ENCODE measurements at places on chromosomes 11 and 22. TPM values are rescaled to one million over a fixed set of nuclear protein-coding genes. Genes with fewer than 3 reads are reported as not detected.

The PHRF1 gene
- 17.7 TPM for total RNA-seq

The JAM3 gene
- 36.2 TPM for total RNA-seq

The SAA4 gene
- not detected for total RNA-seq

The NLRP6 gene
- not detected for total RNA-seq

The RBM4 gene
- total RNA-seq, result 57.1 TPM

The ADAMTS15 gene
- total RNA-seq, result 22.9 TPM

The OR5P2 gene
- total RNA-seq, result not detected

The PGA5 gene
- not detected for total RNA-seq

The NAGA gene
- 11.7 TPM for total RNA-seq

All from left ventricle myocardium inferior (tissue), 1 donor.